ENCODE measurements at places on chromosomes 5 and 9.

- DNase-seq: no peak
Measured at GRCh38 chr5:40691894-40692293, 12.2 kb downstream of the PTGER4 start.

DNA sequence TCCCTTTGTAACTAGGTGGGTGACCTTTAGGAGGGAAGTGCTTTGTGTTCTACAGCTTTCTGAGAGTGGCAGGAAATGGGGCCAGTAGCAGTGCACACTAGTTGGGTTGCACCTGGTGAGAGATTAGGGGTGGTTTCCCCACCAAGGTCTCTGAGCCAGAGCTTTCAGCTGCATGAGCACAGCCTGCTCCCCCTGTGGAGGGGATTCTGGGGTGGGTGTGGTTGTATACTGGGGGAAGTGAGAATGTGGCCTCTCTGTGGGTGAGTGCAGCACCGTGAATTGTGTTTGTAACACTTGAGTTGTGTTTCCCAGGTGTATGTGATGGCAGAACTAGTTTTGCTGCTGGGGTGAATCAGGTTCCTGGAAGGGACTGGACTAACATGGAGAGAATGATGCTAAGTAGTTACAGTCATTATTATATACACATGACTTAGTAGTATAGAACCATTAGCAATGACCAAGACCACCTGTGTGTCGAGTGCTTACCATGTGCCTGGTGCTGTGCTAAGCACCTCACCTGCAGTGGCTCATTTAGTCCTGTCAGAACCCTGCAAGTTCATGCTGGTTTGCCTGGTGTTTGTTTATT, 11.8 kb upstream of the CXXC5 start:
- no peak for DNase-seq

DNA sequence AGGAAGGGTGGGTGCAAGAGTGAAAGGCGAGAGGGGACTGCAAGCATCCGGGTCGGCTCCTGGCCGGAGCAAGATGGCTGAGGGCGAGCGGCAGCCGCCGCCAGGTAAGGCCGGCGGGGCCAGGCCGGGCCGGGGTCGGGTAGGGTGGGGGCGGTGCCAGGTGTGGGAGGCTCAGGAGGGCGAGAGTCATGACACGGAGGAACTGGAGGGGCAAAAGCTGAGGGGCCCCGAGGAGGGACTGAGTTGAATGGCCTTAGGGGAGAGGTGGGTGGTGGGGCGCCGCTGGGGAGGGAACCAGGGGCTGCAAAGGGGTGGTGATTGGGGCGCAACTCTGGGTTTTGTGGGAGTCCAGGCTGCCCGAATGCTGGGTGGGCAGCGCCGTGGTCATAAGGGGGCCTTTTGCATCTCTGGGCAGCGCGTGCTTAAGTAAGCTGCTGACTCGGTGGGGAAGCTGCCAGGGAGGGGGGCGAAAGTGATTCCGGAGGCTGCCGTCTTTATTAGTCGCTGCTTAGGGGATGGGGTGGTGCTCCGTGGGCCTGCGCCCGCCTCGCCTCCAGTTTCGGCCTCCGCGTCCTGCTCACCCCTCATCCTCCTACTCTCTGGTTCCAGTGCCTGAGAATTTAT, 425 bp downstream of the PTPA start:
- DNase-seq: peak; percentile 29

- no peak for DNase-seq
Measured at GRCh38 chr5:41432481-41433253, 77.7 kb downstream of the PLCXD3 start.

GRCh38 chr9:71755869-71756268, 12.4 kb downstream of the CEMIP2 start:
- no peak for DNase-seq

GRCh38 chr5:7495131-7495517, 99.2 kb downstream of the ADCY2 start:
- no peak for DNase-seq

All from hypothalamus (tissue), 51 donors.